Body of pancreas (tissue), 4 donors: ENCODE measurements at places on chromosomes 7 and 10. TPM values are rescaled to one million over a fixed set of nuclear protein-coding genes. Genes with fewer than 3 reads are reported as not detected.
A peak's percentile ranks its signal among the peaks of the same experiment; 100 is the strongest.

DNA sequence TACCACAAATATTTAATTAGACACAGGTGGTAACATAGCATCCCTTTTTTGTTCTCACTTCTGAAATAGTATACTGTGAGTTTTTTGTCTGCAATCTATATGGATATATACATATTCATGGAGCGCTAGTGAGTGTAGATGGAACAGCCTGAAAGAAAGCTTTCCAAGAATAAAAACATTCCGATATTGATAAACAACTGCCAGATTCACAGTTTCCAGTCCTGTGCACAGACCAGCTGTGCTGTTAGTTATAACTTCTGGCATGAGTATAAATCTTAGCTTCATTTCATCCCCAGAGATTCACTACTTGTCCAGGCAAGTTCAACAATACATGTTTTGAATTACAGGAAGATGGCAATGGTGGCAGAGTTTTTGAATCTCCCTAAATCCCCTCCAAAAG lies 467.1 kb upstream of the STEAP1 start:
- no peak for DNase-seq

DNA sequence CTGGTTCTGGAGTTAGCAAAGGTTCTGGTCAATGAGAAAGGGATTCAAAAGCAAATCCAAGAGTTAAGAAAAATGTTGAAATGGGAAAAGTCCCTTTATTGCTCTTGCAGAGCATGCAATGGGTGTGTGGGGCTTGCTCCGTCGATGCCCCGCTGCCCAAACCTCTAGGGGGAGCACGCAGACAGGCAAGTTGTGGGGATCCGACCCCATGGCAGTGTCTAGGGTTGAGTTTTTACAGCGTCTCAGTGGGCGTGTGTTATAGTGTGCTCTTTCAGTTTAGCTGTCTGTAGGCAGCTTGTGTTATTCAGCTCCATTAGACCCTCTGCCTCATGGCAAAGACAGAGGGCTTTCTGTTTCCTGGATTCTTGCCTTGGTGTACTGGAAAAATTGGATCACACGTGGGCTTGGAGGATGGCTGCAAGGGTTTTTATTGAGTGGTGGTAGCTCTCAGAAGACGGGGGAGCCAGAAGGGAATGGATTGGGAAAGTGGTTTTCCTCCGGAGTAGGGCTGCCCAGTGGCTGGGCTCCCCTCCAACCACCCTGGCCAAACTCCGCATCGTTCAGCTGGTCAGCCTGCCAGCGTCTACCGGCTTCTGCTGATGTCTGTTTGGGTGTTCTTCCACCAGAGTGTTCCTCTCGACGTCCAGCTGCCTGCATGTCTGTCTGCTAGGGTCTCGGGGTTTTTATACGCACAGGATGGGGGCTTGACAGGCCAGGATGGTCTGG lies 102.3 kb upstream of the PLXDC2 start:
- DNase-seq: no peak

Gene CPA2
- total RNA-seq: 4,381 TPM

Gene NSMCE4A
- total RNA-seq: 70.8 TPM

Gene MACC1
- total RNA-seq: 15.2 TPM

Gene CREB5
- 25.7 TPM for total RNA-seq

Gene PTF1A
- 48.3 TPM for total RNA-seq

GRCh38 chr10:5601826-5602495 lies 64.4 kb downstream of the ASB13 start:
- no peak for DNase-seq

- no peak for DNase-seq
Measured at GRCh38 chr10:80152820-80153219, 20.3 kb downstream of the PLAC9 start.

DNA sequence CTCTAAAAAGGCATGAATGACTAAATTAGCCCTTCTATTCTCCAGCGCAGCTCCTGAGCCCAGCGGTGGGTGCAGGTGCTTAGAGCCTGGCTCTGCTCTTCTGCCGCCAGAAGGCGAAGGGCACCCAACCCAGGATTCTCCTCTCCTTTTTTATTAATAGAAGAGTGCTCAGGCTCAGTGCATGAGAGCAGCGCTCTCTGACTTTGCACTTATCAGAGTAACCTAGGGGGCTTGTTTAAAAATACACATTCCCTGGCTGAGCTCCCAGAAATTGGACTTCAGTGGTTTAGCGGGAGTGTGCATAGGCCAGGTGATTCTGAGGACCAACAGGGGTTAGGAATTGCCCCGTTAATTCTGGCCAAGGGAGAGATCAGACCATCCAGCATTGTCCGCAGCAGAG lies 1.7 kb upstream of the PFKP start:
- no peak for DNase-seq

Gene TRPV5
- total RNA-seq: not detected

DNA sequence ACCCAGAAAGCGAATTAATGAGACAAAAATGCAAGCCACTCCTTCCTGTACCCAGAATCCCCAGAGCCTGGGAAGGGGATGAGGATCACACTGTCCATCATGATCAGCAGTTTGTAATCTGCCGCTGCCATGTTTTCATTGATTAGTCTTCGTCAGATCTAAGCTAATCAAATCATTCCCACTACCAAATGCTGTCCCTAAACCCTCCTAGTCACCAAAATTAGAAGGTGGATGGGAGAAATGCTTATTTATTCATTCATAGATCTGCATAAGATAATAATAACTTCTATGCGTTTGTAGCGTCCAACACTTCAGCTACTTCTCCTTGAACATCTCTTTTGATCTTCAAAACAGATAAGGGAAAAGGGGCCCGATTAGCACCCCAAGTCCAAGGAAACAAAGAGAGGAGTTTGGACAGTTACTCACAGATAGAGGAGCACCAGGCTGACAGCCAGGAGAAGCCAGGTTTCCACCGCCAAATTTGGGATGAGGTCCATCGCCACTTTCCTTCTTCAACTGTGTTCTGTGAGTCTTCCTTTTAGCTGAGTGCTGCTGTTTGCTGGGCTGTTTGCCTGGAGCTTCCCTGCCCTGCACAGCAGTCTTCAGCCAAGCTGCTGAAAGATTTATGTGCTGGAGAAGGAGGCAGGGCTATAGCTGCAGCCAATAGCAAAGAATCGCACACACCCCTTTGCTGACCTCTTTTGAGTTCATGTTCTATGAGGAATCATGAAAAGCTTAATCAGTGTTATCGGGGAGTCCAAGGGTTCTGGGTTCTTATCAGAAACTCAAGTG lies at the start of gene CYP3A5:
Gene CYP3A5 (minus strand): TSS at position 597 of the 792 bp plus-strand sequence. CDS start 100 bp downstream, at position 497.
- DNase-seq: peak; percentile 86

- no peak for DNase-seq
Measured at GRCh38 chr10:129942936-129943715, 20.9 kb downstream of the EBF3 start.

Gene GRM3
- total RNA-seq: not detected

DNA sequence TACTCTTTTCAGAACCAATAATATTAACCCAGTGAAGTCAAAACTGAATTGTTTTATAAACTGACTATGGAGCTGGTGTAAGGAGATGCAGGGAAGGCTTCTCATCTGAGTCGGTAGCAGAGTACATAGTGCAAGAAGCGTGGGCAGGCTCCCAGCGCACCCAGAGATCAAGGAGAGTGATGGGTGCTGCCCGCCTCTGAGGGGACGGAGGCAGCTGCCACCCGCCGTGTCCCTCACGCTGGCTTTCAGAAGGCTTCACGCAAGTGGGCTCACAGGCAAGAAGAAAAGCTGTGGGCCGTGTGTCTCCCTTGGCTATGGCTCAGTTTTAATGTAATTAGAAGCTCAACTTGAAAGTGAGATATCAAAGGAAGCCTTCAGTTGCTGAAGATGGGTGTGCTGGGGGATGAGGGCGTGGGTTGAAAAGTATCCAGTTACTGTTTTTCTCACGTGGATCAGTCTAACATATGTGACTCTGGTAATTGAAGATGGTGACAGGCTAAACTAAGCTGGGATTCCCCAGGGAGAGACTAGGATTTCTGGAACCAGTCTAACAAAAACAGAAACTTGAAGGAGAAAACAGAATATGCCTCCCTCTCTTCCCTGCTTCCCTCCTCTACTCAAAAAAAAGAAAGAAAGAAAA lies 159.9 kb downstream of the MGMT start:
- no peak for DNase-seq

GRCh38 chr7:102425639-102426267 lies 7.6 kb upstream of the ORAI2 start:
- no peak for DNase-seq

- DNase-seq: no peak
Measured at GRCh38 chr7:43666938-43667337, 62.4 kb downstream of the COA1 start.

GRCh38 chr10:7786430-7786829 lies 1.4 kb downstream of the KIN start:
- no peak for DNase-seq

DNA sequence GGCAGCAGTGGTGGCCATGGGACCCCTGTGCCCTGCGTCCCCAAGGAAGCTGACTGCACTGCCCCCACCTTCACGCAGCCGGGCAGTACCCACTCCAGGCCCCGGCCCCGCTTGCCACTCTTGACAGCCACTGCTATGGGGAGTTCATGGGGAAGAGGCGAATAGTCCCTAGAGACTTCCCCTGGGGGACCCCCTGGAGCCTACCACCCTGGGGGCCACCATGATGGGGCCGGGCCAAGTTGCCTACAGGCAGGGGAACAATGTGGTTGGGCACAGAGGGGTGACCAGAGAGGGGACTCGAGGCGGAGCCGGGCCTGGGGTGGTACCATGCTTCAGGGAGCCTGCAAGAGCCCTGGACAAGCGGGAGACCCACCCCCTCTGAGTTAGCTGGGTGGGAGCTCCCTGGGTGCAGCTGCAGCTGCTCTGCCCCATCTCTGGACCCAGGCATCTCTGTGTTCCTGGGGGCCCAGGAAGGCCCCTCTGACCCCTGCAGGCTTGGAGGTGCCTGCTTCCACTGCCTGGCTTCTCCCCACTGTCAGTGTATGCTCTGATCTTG lies 567.6 kb downstream of the GRM8 start:
- DNase-seq: no peak

DNA sequence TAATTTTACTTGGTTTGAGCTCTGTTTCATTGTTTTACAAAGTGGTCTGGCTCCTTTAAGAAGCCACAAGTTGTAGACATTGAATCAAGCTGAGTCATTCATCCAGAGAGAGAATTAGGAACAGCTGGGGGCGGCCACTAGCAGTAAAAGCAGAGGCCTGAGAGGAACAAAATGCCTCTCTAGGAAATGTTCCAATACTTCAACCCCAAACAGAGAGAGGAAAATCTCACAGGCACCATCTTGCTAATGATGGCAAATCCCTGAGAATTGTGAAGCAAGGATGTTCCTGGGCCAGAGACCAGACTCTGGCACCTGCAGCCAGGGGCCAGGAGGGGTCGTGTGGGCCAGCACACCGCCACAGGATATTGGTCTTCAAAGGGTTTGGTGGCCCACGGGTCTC lies 26.5 kb upstream of the TRIL start:
- no peak for DNase-seq

Gene NRCAM
- total RNA-seq: 39.4 TPM

GRCh38 chr10:23192712-23193434 lies 761 bp downstream of the PTF1A start:
- DNase-seq: peak; percentile 52

Gene METTL2B
- 15.3 TPM for total RNA-seq

Gene PIP
- not detected for total RNA-seq
